ENCODE measurements at places on chromosomes 1 and 21.
A peak's percentile ranks its signal among the peaks of the same experiment; 100 is the strongest.

- DNase-seq = no peak
Observed at GRCh38 chr1:221470000-221470698, 271.7 kb downstream of the DUSP10 start.

GRCh38 chr1:243255791-243256512 lies at the start of gene SDCCAG8:
Gene SDCCAG8 (plus strand): TSS chr1:243256041. CDS start chr1:243256174, 133 bp downstream.
- peak; percentile 86 for DNase-seq

DNA sequence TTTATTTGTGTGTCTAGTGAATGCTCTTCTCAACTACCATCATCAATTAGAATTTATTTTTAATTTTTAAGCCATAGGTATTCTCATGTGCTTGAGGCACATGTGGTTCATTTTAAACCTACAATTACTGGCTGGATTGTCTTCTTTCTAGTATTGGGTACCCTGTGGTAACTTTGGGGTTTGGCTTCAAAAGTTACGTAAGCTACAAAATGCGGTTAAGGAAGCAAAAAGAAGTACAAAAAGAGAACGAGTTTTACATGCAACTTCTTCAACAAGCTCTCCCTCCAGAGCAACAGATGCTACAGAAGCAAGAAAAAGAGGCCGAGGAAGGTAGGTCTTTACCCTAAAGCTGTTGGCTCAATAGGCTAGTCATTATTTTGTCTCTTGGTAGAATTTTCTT lies 25.8 kb downstream of the MACO1 start:
- no peak for DNase-seq

DNA sequence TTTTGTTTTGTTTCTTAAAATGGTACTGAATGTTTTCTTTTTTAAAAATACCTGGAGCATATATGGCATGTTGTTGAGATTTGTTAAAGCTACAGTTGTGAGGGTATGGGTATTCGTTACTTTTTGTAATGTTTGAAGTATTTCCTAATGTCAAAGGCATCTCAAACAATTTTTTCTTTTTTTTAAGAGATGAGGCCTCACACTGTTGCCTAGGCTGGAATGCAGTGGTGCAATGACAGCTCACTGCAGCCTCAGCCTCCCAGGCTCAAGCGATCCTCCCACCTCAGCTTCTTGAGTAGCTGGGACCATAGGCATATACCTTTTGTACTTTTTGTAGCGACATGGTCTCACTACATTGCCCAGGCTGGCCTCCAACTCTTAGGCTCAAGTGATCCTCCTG lies 16.1 kb downstream of the CLCN6 start:
- DNase-seq = no peak

DNA sequence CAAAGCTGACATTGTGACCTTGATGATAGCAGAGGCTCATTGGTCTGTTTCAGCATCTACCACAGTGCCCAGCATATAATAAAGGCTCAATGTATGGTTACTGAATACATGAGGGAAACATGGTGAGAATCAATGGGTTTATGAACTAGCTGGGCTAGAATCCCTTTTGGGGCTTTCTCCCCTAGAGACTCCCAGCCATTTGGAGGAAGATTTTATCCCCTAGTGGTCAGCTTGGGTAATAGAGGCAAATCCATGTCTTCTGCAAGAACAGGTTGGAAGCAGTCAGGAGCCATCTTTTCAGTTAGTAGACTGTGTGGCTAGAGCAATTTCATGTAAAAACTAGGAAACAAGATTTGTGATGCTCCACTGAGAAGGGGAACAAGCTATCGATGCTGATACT lies 15.8 kb upstream of the REG4 start:
- no peak for DNase-seq

GRCh38 chr1:179761296-179761695 lies 18.2 kb downstream of the FAM163A start:
- no peak for DNase-seq

GRCh38 chr1:24912376-24913273 lies 17.5 kb downstream of the RUNX3 start:
- no peak for DNase-seq

DNA sequence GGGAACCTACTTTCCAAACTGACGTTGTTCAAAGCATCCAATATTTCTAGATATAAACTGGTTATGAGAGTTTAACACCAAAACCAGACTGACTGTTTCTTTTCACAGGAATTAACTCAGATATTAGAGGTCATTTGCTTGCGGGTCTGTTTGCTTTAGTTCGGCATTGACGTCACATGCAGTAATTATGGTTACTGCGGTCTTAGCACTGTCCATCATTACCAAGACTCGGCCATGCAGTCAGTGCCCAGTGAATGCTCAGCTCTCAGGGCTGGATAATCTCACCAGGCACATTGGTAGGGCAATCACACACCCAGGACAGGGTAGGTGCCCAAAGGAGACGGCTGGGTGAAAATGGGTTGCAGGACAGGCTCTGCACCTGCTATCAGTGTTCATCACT lies 9.9 kb upstream of the F3 start:
- DNase-seq = no peak

GRCh38 chr1:202568410-202568809 lies 141.8 kb downstream of the SYT2 start:
- DNase-seq = no peak

- DNase-seq = no peak
Observed at GRCh38 chr1:2637442-2638145, 4.8 kb upstream of the MMEL1 start.

DNA sequence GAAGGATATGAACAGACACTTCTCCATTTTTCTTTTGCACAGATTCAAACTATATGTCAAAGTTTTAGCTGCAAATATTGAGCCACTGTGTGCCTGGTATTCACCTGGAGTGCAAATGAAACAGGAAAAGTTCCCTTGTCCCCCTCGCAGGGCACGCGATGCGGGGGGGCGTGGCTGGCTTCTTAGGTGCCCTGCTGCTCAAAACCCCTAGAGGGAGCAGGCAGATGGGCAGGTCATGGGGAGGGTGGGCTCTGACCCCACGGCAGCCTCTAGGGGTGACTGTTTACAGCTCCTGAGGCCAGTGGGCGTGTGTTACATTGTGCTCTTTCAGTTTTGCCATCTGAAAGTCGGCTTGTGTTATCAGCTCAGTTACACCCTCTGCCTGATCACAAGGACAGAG lies 931.2 kb upstream of the B3GALT2 start:
- no peak for DNase-seq

DNA sequence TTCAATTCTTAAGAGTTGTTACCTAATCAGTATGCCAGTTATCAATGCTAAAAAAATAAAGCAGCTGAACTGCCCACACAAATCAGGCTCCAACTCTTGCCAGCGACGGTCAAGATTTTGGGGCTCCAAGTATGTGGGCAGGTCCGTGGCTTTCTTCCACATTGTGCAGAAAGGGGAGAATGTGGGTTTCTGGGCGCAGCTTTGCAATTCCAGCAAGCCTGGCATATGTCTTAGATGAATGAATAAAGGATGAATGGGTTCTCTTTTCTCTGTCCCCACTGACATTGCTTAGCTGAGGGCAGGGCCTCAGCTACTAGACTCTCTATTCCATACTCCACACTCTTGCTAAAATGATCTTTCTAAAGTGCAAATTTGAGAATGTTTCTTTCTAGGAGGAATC lies 42.4 kb downstream of the NENF start:
- DNase-seq = no peak

DNA sequence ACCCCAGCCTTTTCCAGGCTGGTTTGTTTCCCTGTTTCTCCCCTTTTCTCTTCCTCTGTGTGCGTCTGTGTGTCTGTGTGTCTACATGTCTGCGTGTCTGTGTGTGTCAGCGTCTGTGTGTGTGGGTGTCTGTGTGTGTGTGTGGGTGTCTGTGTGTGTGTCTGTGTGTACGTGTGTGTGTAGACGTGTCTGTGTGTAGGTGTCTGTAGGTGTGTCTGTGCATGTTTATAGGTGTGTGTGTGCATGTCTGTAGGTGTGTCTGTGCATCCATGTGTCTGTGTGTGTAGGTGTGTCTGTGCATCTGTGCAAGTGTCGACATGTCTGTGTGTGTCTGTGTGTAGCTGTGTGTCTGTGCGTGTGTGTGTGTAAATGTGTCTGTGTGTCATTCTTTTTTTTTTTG lies 3.3 kb downstream of the TTLL10 start:
- no peak for DNase-seq

DNA sequence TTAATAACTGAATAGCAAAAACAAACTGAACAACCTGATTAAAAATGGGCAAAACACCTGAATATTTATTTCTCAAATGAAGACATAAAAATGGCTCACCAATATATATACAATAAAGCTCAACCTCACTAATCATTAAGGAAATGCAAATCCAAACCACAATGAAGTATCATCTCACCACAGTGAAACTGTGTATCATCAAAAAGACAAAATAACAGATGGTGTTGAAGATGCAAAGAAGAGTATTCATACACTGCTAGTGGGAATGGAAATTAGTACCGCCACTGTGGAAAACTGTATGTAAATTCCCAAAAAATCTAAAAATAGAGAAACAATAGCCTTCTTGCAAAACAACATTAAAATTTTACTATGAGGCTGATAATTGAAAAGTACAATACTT lies 1660.1 kb upstream of the B3GALT2 start:
- no peak for DNase-seq

DNA sequence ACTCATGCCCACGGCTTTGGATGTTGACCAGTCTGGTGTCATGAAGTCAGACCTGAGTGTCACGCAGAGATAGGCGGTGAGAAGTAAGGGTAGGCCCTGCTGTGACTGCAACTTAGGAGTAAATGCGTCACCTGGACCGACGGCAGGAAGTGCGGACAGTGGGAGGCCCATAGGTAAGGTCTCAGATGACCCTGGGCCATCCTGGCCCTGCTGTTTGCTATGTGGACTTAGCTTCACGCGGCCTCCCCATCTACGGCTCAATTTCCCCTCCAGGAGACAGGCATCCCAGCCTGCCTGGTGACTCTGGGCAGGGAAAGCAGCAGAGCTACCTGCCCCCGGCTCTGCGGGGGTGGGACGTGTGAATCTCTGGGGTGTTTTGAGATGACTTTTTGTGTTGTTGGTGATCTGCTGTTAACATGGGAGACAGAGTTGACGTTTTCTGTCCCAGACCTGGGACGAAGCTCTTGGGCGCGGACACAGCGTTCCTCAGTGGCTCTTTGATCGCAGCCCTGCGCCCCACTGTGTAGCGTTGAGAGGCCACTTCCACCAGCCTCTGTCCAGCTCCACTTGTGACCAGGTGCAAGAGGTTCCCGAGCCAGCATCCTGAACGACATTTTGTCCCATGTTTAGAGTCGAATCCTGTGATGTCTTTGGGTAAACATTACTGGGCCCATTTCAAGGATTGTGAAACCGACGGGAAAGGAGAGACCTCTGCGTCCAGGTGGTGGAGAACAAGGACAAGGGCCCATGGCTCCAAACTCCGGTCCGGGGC lies 39.9 kb downstream of the CRYAA start:
- no peak for DNase-seq

DNA sequence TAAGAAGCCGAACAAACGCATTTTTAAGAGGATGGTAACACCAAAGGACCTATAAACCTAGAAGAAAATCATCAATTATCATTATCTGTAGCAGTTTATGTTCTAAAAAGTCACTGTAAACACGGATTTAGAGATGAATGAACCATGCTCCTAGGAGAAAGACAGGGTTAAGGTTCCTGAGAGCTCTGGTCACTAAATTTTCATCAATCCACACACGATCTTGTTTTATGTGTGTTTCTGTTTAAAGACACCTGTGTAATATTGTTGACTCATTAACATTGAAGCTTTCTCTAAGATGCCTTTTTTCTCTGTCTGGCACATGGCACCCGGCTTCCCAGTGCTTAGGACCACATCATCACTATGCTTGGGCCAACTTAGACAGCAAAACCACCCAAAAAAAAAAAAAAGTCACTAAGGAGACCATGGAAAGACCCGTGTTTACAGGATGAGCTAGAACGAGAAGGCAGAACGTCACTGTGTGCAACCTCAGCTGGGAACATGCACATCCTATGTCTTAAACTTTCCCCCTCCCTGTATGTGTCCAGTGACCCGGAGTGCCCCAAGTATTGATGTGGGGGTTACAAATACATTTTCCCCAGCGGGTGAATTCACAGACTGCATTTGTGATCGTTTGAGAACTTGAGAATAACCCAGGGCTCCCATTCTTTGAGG lies 55.8 kb upstream of the PDE9A start:
- DNase-seq = no peak

DNA sequence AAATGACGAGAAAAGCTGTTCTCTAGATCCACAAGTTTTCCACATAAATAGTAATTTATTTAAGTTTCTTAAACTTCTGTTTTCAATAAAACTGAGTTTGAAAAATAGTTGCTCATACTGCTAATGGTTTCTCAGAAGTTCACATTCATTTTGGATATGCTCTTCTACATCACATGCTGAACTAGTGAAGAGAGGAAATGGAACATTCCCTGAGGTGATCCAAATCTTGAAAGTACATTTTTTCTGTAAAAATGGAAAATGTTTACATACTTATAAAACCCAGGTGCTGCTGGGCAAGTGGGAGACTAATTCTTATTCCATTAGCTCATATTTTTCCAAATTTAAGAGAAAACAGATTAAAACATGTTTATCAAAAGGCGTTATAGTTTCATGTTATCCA lies 111.7 kb downstream of the ADGRL4 start:
- DNase-seq = no peak

GRCh38 chr1:215793180-215793579 lies 226.1 kb downstream of the KCTD3 start:
- DNase-seq = no peak

- no peak for DNase-seq
Observed at GRCh38 chr1:100344774-100345173, 7.5 kb upstream of the CDC14A start.

GRCh38 chr1:162062542-162063015 lies 6.9 kb upstream of the NOS1AP start:
- DNase-seq = no peak

DNA sequence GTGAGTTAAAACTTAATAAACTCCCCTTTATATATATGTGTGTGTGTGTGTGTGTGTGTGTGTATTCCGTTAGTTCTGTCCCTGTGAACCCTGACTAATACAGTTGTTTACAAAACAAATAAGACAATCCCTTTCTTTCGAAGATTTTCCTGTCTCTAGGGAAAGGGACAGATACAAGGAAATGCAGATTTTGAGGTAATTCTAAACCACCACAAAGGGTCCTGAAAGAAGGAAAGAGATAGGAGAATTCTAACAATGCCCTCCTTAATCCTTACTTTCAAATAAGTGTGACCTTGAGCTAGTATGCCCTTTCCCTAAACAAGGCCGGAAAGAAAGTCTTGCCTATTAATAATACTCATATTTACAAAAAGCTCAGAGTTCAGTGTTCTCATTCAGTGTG lies 164.8 kb upstream of the COL11A1 start:
- DNase-seq = no peak

- DNase-seq = no peak
Observed at GRCh38 chr1:25428475-25429166, 2.1 kb upstream of the MACO1 start.

DNA sequence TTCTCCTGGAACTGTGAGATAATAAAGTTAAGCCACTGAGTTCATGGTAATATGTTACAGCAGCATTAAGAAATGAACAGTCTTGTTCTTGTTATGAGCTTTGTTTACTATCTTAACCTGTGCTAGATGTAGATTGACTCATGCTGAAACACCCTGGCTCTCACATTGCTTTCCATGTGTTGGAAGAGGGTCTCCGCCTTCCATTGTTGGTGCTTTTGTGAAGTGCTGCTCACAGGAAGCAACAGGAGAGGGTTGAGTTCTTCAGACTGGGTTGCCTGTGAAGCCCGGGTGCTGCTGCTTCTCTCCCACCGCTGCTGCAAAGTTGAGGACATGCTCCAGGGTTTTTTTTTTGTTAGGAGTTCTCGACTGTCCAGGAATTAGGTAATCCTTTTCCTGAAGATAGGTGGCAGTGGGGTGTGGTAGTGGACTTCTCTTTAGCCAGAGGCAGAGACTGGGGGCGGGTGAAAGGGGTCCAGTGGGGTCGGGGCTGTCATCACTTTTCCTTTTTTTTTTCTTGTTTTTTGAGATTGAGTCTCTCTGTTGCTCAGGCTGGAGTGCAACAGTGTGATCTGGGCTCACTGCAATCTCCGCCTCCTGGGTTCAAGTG lies 28.7 kb upstream of the HMGN1 start:
- DNase-seq = no peak
